Esophagus muscularis mucosa (tissue), 4 donors: ENCODE measurements at places on chromosomes 1 and 21.

DNA sequence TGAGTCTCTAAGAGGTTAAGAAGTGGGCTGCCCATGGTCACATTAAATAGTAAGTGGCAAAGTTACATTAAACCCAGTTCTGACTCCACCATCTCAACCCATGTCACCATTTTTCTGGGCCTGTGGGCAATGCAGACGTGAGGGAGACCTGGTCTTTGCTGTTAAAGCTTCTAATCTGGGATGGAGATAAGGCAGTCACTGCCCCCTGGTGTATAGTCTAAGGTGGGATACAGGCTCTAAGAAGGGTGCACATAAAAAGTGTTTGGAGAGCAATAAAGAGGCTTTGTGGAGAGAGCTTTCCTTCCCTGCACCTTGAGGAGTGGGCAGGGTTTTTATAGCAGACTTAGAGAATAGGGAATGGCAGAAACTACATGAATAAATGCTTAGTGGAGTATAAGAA lies 141.3 kb downstream of the ROR1 start:
- DNase-seq: no peak

DNA sequence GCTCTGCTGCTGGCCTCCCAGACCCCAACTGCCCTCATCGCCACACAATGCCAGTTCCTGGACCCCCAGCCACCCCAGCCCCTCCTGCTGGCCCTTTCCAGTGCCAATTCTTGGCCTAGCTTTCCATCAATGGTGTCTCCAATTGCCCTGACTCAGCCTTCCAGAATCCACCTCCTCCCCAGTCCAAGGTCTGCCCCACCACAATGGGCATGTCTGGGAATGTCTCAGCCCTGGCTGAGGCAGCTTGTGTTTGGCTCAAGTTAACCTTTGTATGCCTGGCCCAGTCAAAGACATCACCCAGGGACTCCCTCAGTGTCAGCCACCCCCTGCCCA lies 16.4 kb downstream of the ALDH4A1 start:
- DNase-seq: no peak

GRCh38 chr1:20726932-20727745 lies 5.4 kb downstream of the SH2D5 start:
- DNase-seq: no peak

- peak; percentile 87 for DNase-seq
Measured at GRCh38 chr1:90726425-90726985, 9.4 kb upstream of the BARHL2 start.

- DNase-seq: no peak
Measured at GRCh38 chr1:31683997-31684396, 19.8 kb downstream of the COL16A1 start.

- no peak for DNase-seq
Measured at GRCh38 chr1:64228167-64228957, 24.9 kb downstream of the UBE2U start.

- no peak for DNase-seq
Measured at GRCh38 chr1:226491093-226491850, 57.3 kb upstream of the STUM start.

DNA sequence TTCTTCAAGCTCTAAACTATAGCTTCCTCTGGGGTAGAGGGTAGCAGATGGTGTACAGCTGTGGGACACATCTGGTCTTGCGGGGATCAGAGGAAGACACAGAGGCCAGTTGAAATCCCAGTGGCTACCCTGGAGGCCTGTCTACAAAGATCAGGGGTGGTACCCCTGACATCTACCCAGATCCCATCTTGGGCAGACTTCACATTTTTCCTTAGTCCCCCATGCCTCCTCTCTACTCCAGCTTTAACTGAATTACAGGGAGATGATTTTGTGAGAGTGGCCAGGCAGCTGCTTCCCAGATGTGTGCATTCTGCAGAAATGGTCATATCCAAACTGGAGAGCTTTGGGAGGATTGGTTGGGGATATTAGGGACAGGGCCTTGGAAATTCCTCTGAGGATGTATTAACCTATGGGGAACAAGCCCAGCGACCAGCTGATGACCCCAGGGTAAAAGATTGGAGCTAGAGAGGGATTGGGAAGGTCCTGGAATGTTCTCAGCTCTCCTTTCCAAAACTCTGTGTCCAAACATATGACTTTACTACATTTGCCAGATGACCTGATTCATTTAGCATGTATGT lies 9.6 kb upstream of the CD34 start:
- peak; percentile 62 for DNase-seq

- no peak for DNase-seq
Measured at GRCh38 chr21:28781602-28782276, 210.9 kb downstream of the LTN1 start.

DNA sequence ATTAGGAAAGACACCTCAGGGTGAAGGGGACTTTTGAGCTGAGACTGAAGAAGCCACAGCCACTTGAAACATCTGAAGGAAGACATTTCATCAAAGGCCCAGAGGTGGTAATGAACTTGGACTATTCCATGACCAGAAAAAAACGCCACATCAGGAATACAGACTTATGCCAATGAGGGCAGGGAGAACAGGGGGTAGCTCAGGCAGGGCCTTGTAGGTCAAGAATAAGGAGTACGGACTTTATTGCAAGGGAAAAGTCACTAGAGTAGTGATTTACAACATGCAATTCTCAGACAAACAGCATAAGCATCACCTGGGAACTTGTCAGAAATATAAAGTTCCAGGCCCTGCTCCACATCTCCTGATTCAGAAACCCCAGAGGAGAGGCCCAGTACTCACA lies 11.8 kb downstream of the TP53BP2 start:
- DNase-seq: no peak

- DNase-seq: no peak
Measured at GRCh38 chr1:184827600-184828368, 73.1 kb upstream of the EDEM3 start.

GRCh38 chr1:25537153-25537831 lies 6.1 kb upstream of the LDLRAP1 start:
- no peak for DNase-seq

DNA sequence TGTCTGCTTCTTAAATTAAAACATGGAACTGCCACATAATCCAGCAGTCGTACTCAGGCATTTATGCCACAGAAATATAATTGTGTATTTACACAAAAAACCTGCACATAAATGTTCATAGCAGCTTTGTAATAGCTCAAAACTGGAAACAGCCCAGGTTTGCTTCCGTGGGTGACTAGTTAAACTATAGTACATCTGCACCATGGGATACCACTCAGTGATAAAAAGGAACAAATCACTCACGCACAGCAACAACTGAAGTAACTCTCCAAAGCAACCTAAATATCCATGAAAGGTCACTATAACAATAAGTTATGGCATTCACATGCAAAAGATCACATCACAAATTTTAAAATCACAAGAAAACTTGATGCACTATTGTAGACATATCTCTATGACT lies 64.4 kb downstream of the KCNT2 start:
- no peak for DNase-seq

DNA sequence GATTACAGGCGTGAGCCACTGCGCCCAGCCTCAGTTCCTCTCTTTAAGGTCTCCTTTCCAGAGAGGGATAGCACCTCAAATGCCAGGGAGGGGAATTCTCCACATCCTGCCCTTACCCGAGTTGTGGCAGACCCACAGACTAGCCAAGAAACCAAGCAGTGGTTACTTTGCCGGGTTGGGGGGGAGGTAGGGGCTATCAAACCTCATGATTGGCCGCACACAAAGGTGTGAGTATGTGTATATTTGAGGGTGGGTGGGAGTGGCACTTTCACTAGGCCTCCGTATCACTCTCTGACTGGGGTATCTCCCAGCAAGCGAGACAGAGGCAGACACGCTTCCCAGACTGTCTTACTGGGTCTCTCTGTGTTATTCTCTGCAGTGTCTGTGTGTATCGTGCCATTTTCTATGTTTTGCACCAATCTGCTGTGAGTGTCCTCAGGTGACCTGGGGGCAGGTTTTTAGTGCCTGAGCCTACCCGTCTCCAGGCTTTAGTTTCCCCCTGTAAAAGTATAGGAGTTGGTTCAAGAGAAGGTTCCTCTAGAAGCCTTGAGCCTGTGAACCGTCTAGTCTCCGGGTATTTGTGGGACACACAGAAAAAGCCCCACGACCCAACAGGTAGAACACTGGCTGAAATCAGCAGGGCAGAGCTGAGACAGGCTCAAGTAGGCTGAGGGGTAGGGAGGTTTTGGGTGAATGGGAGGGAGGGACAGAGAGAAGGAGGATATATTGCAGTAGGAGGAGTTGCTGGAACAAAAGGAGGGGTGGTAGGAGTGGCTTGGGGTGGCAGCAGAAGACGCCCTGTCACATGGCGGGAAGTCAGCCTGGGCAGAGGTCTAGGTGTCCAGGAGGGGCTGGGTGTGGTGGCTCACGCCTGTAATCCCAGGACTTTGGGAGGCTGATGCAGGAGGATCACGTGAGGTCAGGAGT lies 10.3 kb downstream of the LMNA start:
- no peak for DNase-seq

DNA sequence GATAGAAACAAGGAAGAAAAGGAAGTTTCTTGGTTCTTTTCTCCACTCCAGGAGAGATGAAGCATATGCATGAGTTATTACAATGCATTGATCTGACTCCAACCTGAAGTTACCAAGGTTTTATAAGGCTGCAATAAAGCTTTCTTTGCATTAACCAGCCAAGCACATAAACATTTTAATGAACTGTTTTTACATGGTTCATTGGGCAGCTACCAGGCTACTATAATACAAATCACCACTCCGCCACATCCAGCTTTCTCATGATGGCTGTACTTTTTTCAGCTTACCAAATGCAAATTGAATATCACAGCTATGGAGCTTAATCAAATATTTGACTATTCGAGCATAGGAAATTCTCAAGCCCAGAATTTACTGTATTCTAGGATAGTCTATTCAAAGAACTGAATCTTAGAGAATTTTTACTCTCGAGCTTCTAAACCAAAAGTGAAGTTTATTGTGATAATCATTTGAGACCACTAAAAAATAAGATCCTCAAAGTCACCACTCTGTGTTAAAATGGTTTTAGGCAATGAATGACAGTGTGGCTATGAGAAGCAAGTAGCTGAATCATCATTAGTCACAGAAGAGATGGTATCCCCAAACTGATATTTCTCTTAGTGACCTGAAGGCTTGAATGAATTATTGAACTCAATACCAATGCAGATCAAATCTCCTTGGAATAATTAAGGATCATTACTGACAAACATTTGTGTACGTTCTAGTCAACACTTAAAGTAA lies 58.6 kb upstream of the ZNF281 start:
- no peak for DNase-seq

GRCh38 chr1:54640863-54641836 lies at the start of gene MROH7:
TSS of gene MROH7 (plus strand) at chr1:54641786. CDS start at chr1:54652927, 11,141 bp downstream.
- no peak for DNase-seq

GRCh38 chr1:35316264-35316663 lies 47.8 kb downstream of the ZMYM4 start:
- DNase-seq: no peak

DNA sequence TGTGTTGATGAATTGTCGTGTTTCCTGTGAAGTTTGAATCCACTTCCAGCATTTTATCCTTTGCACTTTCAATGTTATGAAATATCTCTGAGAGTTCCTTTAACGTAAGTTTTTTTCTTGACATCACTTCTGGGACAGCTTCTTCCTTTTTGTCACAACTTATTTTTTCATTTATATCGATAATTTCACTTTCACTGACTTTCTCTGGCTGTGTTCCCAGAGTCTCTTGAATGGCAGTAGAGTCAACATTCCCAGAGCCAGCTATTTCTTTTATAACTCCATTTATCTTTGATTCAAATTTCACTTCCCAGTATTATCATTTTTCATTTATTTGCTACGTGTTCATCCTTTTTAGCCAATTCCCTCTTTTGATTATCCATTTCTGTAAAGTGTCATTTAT lies 256.5 kb downstream of the PAPPA2 start:
- DNase-seq: no peak

DNA sequence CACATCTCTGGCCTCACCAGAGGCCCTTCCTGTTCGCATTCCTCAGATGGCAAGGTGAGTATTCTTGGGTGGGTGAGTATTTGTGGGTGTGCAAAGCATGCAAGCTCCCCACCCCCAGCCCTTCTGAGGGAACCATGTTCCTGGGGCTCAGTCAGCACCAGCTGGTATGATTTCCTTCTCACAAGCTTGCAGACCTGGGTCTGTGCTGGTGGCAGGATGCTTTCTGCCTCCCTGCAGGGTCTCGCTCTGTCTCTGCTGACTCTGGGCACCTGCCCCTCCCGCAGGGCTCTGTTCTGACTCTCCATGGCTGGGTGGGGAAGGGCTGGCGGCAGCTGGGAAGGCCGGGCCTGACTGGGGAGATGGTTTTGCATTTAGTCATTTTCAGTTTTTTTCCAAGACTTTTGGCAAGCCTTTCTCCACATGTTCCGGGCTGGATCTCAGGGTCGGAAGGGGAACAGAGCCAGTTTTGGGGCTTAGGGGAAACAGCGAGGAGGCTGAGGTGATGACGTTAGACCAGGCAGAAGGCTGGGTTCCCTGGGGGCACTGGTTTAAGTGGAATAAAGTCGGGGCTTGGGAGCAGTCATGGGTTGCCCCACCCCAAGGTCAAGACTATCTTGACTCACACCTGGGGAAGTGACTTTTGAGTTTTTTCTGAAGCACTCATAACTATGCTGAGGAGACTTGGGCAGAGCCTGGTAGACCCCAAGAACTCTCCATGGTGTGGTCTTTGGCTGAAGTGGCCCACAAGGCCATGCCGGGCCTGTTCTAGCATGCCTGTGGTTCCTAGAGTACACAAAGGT lies 6.2 kb downstream of the RASSF5 start:
- no peak for DNase-seq

- DNase-seq: no peak
Measured at GRCh38 chr1:44849575-44850132, 6.6 kb upstream of the PTCH2 start.

DNA sequence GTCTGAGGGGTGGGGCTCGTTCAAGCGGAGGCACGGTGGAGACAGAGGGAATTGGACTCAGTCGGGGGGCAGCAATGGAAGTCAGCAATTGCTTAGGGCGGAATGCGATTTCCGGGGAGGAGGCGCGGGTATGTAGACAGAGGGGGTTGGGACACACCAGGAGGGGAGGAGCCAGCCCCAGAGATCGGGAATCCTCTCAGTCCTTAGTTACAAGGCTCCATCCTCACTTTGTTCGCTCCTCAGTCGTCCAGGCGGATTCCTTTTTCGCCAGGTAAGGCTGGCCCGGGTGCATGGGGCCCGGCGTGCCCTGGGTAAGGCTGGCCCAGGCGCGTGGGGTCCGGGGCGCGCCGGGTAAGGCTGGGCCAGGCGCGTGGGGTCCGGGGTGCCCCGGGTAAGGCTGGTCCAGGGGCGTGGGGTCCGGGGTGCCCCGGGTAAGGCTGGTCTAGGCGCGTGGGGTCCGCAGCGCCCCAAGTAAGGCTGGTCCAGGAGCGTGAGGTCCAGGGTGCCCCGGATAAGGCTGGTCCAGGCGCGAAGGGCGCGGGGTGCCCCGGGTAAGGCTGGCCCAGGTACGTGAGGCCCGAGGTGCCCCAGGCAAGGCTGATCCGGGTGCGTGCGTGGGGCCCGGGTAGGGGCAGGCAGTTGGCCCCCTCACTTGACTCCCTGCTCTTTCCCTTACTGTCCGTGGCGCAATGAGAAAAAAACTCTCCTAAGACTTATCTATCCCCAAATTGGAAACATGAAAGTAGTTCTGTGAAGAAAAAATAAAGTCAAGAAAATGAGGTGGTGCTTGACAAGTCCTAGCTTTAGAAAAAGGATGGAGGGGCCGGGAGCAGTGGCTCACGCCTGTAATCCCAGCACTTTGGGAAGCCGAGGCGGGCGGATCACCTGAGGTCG lies at the start of gene L1TD1:
Gene L1TD1 (plus strand): TSS at position 199 of the 894 bp plus-strand sequence. CDS start 11,780 bp downstream, outside the sequence.
- no peak for DNase-seq

GRCh38 chr1:115356356-115356755 lies 18.3 kb upstream of the NGF start:
- no peak for DNase-seq
